Fibroblast of the conjunctiva (primary cell): ENCODE measurements at places on chromosomes 5 and 9.

GRCh38 chr5:149584121-149584520 is 2.8 kb downstream of the ARHGEF37 start:
- no peak for DNase-seq

DNA sequence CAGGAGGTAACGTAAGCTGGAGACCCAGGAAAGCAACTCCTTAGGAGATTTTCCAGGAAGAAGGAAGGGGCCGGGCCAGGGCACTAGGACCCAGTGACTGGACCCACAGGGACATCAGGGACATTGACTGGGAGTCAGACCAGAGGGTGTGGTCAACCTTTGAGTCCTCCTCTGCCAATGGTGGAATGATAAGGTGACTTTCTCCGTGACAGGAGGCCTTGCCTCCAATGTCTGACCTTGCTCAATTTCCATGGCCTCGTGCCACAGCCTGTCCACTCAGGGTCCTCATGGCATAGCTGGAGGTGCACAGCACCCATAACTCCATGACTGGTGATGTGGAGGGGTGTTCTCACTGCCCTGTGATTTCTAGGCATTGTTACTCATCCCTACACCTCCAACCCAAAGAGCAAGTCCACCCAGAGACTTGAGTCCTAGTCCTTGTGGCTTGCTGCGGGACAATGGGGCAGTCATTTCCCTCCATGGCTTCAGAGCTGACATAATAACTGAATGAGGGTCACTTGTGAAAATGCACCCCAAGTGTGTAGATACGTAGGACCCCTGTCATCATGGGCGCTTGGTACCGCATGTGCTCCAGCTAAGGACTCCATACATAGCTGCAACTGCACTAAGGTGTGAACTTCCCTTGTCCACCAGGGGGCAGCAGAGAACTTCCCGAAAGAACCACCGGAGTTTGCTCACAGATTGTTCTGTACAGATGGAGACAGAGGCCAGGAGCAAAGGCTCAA is 4.1 kb upstream of the AMBP start:
- DNase-seq = peak; percentile 80

- DNase-seq = no peak
These were observed 468.8 kb downstream of the BNC2 start for GRCh38 chr9:16401701-16402100.

- no peak for DNase-seq
These were observed 4.6 kb upstream of the LURAP1L start for GRCh38 chr9:12770261-12770660.

GRCh38 chr5:1387876-1388275 is 43.0 kb upstream of the CLPTM1L start:
- DNase-seq = no peak

- no peak for DNase-seq
These were observed 21.4 kb upstream of the CEP78 start for GRCh38 chr9:78214492-78214891.

DNA sequence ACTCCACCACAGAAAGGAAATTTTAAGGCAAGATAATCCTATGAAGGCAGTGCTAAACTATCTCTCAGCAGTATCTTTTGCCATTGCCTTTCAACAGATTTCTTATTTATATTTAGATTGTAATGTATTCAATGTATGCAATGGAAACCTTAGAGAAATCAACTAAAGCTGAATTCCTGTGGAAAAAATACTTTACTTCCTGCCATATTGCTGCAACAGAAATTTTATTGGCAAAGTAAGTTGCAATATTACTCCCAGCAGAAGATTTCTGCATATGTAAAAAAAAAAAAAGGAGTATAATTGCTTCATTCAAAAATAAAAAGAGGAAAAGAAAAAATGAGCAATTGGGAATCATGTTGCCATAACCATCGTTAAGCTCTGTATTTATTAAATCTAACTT is 454.6 kb upstream of the CD180 start:
- DNase-seq = no peak

DNA sequence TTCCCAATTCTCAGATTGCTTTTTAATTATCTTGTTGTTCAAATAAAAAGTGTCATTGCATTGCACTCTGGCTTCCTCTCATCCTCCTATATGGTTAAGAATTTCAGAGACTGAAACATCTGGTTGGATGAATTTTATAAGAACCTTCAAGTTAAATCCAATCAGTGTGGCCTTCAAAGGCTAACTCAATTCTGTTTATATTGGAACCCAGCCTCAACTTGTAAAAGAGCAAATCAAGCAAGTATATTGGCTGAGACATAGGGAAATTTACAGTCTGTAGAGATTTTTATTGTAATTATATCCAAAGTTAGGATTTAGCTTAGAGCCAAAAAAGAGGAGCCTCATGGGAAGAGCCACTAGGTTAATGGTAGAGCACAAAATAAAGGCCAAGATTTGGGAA is 159.9 kb upstream of the FER start:
- DNase-seq = no peak

DNA sequence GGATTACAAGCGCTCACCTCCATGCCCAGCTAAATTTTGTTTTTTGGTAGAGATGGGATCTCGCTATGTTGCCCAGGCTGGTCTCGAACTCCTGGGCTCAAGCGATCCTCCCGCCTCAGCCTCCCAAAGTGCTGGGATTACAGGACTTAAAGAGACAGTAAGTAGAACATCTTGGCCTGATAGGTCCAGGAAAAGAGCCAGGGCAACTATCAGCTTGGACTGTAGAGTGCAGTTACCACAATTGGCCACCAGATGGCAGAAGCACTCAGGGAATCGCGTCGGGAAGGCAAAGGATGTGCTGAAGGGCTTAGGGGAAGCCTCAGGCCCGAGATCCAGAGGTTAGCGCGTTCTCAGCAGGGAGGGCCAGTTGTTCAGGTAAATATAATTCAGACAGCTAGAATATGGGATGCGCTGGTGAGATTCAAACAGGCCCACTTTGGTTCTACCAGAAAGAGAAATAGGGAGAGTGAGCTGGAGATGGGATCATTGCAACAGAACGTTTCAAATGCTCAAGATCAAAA is 21.5 kb downstream of the C9orf57 start:
- peak; percentile 60 for DNase-seq

DNA sequence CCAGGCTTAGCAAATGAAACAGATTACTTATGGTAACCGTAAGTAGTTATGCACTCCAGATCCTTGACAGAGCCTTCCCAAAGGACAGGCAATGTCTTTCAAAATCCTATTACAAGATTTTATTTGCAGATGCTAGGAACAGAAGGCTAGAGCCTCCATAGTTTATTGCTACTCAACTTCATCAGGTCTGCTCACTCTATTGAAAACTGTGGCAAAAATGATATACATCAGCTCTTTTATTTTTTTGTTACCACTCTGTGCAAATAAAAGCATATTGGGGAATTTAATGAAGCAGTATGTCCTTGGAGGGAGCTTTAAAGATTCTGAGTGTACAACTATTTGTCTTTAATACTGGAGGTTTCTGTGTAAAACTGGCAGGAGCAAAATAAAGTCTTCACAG is 46.5 kb downstream of the SLC44A1 start:
- DNase-seq = no peak

GRCh38 chr9:98597236-98597771 is 111.4 kb downstream of the GABBR2 start:
- no peak for DNase-seq

GRCh38 chr9:91814753-91815152 is 135.3 kb downstream of the ROR2 start:
- DNase-seq = no peak

DNA sequence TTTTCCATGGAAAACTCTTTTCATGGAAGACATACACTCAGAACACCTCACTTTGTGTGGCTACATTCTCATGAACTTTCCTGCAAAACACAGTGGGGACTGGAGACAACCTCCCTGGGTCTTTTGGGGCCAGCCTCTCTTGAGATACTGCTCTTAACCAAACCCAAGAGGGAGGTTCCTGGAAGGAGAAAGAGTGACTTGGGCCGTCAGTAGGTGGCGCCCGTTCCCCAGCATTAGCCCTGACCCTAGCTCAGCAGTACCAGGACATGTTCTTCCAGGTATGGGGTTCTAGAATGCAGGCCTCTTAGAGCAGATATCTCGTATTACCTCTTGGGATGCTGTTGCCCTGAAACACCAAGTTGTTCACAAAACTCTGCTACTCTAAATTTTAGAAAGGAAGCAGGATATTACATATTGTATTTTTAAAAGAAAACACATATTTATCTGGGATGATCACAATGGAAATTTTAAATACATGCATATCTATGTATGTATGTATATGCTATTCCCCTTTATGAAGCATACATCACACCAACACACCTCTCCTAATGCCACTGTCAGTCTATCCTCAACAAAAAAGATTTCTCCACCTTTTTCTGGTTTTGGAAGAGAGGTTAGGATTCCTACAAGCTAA is 15.8 kb upstream of the GLIS3 start:
- DNase-seq = peak; percentile 76

- DNase-seq = no peak
These were observed 413.3 kb downstream of the MLLT3 start for GRCh38 chr9:20208961-20209371.

DNA sequence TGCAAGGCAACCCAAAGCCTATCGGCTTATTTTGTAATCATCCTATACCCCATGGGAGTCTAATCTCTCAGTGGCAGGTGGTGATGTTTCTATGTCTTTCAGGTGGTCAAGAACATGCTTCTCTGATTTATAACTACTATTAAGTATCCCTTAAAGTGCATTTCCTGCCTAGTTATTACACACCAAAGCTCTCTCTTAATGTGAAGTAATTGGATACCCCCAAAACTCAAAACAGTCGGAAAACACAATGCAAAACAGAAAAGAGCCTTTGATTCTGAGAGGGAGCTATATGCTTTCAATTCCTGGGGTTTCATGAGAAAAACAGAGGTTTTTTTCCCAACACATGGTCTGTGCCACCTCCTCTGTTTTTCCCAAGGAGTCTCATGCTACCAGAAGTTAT is 416.4 kb downstream of the CSNK1G3 start:
- DNase-seq = no peak

DNA sequence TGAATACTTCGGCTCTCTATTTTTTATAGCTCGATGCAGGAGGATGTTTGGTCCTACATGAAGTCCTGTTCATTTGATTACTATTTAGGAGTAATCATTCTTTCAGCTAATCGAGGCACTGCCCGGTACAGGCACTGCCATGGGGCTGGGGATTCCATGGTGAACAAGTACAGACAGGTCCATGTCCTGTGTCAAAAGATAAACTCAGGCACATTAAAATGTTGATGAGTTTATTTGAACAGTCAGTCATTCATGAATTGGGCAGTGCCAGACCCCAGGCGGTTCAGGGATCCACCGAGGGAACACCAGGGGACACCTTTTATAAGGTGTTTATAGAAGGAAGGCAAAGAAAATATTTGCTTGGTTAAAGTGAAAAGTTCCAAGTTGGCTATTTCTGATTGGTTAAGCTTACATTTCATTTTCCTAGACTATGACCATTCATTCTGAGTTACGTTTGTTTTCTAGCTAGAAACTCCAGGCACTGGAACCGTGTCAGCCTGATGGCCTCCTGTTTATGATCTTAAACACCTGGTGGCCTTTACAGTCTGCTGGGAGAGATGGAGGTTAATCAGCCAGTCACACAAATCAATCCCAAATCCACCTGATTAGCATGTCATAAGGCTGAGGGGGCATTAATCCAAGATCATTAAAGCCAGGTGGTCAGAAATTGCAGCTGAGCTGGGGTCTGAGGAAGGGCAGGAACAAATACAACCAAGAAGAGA is 47.0 kb upstream of the TDRD7 start:
- DNase-seq = no peak

GRCh38 chr5:55737793-55738192 is at the start of gene DDX4:
TSS of gene DDX4 (plus strand) at chr5:55738061. CDS start at chr5:55738964, 903 bp downstream.
- DNase-seq = no peak

DNA sequence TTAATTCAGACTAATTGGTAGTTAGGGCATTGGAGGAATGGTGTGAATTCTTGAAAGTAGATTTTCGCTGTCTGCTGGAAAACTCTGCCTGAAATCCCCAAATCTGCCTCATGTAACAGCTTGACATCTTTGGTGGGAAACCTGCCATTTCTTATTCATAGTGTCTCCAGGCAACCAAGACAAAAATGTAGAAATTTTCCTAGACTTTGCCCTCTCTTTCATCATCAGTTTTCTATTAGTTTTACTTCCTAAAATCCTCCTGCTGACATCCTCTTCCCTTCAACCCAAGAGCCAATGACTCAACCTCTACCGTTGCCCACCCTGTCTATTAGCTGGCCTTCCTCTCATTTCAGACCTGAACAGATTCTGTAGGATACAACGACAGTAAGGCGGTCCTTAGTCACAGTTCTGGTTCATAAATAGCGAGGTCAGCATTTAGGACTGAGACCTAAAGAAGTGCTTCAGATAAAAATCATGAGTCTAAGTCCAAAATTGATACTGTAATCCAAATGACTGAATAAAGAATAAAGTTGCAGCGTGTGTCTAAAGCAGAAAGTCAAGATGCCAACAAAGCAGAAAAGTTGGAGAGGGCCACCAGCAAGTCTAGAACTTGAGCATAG is 133.9 kb downstream of the MUSK start:
- DNase-seq = peak; percentile 91

DNA sequence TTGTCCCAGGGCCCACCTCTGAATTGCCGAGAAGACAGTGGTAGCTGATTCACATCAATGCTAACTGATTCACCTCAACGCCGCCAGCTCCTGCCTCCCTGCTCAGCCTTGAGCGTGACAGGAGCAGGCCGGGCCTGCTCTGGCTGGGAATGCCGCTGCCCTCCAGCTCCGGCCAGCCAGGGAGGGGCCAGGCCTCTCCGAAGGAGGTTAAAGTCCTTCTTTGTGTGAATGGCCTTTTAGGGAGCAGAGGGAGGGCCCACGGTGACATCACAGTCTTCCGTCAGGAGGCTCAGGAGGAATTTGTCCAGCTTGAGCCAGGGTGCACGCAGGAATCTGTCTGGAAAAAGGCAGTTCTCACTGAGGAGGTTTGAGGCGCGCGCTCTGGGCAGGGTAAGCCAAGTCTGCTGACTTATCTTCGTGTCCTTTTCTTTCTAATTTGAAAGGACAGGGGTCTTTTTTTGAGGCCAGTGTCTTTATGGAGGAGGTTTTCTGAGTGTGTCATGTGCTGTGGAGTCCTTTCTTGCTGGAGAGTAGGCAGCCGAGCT is 82.7 kb downstream of the C9orf152 start:
- DNase-seq = peak; percentile 54

DNA sequence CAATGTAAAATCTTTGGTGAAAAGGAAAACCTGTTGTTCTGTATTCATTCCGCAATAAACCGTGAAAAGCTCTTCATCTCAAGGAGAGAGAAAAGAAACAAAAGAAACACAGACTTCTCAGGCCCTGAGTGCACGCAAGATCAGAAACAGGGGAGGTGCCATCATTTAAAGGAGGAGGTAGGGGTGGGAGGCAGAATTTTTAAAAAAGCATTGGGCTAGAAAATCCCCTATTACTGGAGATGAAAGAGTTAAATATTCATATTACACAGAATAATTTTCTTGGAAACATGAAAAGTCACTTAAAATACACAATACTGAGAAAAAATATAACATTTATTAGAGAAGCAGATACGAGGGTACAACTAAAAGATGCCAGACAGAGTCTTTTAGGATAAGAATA is 56.3 kb downstream of the USP20 start:
- no peak for DNase-seq

- no peak for DNase-seq
These were observed 1.7 kb downstream of the CANX start for GRCh38 chr5:179700401-179700918.
